ENCODE measurements at places on chromosomes 7 and 10.

- no peak for DNase-seq
Observed at GRCh38 chr10:102435529-102436233, 3.3 kb upstream of the CUEDC2 start.

GRCh38 chr7:94697035-94697974, 41.4 kb upstream of the SGCE start:
- peak; percentile 68 for DNase-seq

GRCh38 chr10:11655836-11656235, 44.4 kb upstream of the USP6NL start:
- DNase-seq = no peak

DNA sequence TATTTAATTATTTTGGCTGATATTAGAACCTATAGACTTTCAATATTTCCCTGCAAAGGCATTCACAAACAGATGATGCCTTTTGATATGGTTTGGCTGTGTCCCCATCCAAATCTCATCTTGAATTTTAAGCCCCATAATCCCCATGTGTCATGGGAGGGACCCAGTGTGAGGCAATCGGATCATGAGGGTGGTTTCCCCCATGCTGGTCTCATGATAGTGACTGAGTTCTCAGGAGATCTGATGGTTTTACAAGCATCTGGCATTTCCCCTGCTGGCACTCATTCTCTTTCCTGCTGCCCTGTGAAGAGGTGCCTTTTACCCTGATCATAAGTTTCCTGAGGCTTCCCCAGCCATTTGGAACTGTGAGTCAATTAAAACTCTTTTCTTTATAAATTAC, 9.3 kb upstream of the PNLIPRP3 start:
- no peak for DNase-seq

- no peak for DNase-seq
Observed at GRCh38 chr10:96568402-96568801, 18.4 kb downstream of the TM9SF3 start.

- no peak for DNase-seq
Observed at GRCh38 chr7:47905076-47905920, 43.0 kb downstream of the PKD1L1 start.

- no peak for DNase-seq
Observed at GRCh38 chr10:61320257-61320587, 133.0 kb downstream of the TMEM26 start.

DNA sequence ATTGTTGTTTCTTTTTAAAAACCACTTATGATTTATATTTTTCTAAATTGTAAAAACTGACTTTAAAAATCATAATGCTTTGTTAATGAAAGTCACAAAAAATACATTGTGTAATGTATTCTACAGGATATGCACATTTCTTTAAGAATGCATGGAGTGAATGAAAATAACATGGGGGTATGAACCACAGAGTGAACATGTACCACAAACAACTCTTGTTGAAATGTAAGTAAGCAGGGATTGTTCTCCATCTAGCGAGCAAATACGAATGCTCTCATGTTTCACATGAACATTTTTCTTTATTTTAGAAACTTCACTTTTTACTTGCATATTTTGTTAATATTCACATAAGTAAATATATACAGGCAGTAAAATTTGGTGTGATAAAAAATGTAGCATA, 35.6 kb upstream of the LAMB4 start:
- DNase-seq = no peak

DNA sequence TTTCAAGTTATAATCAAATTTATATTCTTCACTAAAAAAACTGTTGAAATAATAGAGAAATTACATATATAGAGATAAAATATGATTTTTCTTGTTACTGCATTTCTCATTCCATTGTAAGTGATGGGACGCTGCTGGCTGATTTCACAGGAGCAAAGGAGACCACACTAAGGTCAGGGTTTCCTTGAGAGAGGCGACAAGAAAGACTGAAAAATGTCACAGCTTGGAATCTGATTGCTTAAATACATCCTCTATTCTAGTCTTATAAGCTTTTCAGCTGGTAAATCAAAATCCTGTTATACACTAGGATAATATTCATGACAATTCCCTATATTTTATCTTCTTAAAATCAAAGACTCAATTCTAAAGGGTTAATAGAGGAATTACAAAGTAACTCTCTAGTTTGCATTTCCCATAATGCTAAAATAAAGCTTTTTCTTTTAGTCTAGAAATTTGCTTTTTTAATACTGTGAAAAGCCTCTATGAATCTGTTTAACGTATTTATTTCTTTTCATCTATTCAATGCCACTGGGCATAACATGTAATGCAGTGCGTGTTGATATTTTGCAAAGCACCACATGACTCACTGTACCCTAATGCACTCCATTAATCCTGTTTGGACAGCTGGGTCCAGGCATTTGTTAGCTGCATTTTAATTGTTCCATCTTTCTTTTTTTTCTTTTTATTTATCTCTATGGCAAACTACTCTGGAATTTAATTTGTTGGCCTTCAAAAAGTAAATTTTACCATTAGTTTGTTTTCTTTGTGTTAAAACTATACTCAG, 81.7 kb downstream of the RNF32 start:
- DNase-seq = no peak

GRCh38 chr10:11796474-11796873, 26.7 kb upstream of the PROSER2 start:
- DNase-seq = no peak

- DNase-seq = no peak
Observed at GRCh38 chr10:7181420-7181819, 229.4 kb downstream of the SFMBT2 start.

- DNase-seq = no peak
Observed at GRCh38 chr7:11642841-11643240, 189.2 kb downstream of the THSD7A start.

DNA sequence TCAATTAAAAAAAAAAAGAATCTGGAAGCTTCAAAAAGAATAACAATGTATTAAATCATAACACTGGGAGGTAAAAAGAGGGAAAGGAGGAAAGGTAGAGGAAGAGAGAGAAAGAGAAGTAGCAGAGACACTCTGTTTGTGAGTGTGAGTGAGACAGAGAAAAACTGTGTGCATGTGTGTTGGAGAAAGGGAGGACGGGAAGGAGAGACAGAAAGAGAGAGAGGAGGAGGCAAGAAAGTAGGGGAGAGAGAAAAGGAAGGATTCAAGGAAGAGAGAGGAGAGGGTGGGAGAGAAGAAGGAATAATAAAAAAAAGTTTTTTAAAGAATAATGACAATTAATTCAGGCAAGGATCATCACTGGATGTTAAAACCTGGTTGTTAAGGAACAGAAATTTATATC, 77.9 kb downstream of the RNLS start:
- no peak for DNase-seq

DNA sequence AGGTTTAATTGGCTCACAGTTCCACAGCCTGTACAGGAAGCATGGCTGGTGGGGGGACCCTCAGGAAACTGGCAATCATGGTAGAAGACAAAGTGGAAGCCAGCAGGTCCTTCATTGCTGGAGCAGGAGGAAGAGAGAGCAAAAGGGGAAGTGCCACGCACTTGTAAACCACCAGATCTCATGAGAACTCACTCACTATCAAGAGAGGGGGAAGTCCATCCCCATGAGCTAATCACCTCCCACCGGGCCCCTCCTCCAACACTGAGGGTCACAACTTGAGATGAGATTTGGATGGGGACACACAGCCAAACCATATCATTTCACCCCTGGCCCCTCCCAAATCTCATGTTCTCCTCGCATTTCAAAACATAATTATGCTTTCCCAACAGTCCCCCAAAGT, 171.9 kb upstream of the CACNA2D1 start:
- no peak for DNase-seq

DNA sequence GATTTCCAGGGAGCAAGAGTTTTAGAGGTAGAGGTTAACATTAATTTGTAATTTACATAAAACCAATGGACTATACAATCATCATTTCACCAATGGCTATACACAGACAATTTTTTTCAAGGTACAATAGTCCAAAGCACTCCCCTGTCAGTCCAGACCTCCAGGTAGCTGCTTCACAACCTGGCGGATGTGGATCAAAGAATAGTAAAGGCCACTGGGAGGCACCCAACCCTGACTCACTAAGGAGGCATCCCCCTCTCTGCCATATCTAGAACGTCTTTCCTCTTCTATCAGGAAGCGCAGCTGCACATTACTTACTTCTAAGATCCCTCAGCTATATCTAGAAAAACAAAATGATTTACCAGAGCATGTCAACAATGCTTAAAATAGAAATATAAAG, 217.7 kb upstream of the AOAH start:
- DNase-seq = no peak

- no peak for DNase-seq
Observed at GRCh38 chr7:20980232-20980631, 193.5 kb upstream of the SP8 start.

- no peak for DNase-seq
Observed at GRCh38 chr7:136057509-136057908, 80.3 kb upstream of the MTPN start.

GRCh38 chr7:24801883-24802282, 44.6 kb upstream of the GSDME start:
- DNase-seq = no peak

DNA sequence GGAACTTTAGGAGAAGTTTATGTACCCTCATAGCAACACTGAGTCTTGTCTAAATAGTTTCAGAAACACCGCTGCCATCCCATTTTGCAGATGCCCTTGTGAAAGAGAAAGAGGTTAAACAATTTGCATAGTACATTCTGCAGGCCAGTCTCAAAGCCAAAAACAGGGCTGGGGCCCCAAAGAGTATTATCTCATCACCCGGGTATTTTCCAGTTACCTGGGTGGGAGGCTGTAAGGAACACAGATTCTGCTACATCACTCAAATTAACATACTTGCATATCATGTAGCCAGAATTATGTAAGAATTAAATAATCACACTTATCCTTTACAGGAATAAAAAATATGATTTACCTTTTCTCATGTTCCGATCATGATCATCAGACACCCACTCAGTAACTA, 3.1 kb upstream of the FAM171A1 start:
- no peak for DNase-seq

DNA sequence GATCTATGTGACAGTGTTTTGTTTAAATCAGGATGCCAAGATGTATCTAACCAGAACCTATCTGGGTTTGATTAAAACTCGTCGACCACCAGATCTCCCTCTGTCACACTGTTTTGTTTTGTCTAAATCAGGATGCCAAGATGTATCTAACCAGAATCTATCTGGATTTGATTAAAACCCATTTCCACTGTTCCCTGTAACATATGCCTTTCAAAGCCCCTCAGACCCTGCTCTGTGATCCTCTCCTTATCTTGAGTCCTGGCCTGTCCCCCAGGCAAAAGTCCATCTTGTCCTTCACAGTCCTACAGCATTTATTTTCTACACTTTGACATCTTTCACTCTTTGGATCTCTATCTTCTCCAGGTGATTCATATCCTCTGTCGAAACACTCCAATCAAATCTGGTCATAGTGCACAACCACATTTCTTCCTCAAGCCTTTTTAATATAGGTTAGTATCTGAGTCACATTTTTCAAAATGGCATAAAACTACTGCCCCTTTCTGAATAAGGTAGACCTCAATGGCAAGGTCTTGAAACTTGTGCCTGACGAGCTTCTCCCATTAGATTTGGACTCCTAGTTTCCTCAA, 32.5 kb downstream of the ERLIN1 start:
- DNase-seq = no peak

- no peak for DNase-seq
Observed at GRCh38 chr7:131564640-131565039, 8.2 kb upstream of the PODXL start.

DNA sequence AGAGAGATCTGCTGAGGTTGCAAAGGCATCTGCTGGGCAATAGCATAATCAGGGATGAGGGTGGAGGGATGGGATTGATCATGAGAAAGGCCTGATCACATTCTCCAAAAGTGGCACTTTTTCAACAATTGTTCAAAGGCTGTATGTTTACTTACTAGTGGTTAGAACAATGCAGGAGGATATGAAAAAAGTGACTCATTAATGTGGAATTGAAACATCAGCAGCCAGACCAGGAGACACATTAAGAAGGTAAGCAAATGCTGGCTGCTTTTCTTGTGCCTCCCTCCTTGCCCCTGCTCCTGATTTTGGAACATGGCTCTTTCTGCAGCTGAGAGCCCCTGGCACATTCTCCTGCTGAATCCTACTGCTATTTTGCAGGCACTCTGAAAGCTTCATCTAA, 63.5 kb downstream of the FAM204A start:
- DNase-seq = no peak

DNA sequence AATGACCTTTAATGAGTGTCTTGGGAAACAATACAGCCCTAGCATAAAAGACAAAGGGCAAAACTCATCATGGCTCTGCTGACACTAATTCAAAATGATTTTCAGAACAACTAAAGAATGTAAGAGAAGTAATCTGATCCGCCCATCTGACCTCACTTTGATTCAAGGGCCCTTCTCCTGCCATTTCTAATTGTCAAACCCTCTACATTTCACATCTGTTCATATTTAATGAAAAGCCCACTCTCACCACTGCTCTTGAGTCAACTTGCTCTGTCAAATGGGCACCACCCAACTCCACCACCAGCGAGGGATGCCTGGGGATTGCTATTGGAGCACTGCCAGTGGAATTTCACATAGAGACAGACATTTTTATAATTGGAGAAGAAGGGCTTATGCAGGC, 639.2 kb downstream of the KCNMA1 start:
- DNase-seq = no peak

- peak; percentile 39 for DNase-seq
Observed at GRCh38 chr7:144842377-144842851, 6.6 kb upstream of the TPK1 start.

GRCh38 chr7:137772748-137773147, 74.0 kb downstream of the DGKI start:
- DNase-seq = no peak

- DNase-seq = no peak
Observed at GRCh38 chr7:29332042-29332811, 137.7 kb downstream of the CHN2 start.

- DNase-seq = no peak
Observed at GRCh38 chr10:52465202-52465601, 151.1 kb downstream of the DKK1 start.

DNA sequence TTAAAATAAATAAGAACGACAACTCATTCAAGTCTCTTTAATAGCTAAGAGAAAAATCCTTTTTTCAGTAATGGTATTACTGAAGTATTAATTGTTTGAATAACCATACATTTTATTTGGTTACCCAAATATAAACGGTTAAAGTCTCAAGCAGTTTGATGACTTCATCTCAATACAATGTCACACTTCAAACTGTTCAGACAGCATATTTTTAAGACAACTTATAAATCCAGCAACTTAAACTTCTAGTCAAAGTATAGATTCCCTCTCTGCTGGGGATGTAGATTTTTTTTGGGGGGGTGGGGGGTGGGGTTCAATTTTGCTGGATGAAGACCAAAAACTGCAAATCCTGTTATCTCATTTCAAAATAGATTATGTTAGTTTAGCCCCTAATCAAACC, 42.0 kb downstream of the GNA12 start:
- no peak for DNase-seq

- no peak for DNase-seq
Observed at GRCh38 chr7:116949941-116950801, 3.1 kb upstream of the ST7 start.

DNA sequence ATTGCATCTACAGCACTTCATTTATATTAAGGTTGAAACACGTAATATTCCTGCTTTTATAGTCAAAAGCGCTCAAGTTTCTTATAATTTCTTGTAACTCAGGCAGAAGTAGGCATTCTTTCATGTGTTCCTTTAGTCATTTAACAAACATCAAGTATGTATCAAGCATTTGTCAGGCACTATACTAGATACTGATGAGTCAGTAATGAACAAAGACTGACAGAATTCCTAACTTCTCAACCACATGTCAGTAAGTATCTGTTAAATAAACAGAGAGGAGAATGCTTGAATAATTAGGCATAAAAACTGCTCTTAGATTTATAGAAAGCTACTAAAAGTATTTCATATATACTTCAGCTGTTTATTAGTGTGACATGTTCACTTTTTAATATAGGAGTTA, 9.9 kb downstream of the CRPPA start:
- no peak for DNase-seq

GRCh38 chr7:138245682-138246081, 169.4 kb downstream of the AKR1D1 start:
- no peak for DNase-seq
